Peyer's patch (tissue), 4 donors: ENCODE measurements at places on chromosomes 1 and 21. TPM values are rescaled to one million over a fixed set of nuclear protein-coding genes. Genes with fewer than 3 reads are reported as not detected.

GRCh38 chr1:23984417-23985186 is 4.5 kb upstream of the SRSF10 start:
- no peak for DNase-seq

PTGS2 gene
- total RNA-seq, result 0.88 TPM

DNA sequence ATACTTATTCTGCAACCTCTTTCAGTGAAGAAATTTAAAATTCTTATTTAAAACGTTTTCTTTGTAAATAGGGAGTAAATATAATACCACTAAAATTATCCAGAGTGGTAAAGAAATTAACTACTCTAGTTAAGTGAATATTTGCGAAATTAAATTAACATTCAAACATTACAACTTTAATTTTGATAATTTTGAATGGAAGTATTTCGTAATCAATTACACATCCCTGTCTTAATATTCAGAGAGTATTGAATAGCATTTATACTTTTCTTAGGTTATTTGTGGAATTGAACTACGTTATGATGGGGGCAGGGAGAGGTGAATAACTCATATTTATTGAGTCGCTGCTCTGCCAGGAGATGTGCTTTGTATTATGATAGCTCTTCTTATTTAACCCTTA is 96.3 kb upstream of the KIF26B start:
- DNase-seq, result no peak

DNA sequence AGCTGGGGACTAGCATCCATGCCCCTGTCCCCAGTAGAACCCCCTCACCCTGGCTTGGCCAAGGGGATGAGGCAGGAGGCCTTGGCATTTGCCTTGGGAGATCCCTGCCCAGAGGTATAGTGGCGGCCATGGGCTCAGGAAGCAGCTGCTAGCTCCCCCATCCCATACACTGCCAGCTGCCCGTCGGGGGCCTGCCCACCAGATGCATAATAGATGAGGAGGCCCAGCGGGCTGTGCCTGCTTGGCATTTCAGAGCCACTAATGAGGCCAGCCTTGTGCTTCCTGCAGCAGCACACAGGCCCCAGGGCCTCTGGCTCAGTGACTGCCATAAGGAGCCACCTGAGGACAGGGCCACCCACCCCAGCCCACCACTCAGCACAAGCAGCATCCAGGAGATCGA is 23.6 kb downstream of the RAP1GAP start:
- no peak for DNase-seq

SPRR3 gene
- not detected for total RNA-seq

DNA sequence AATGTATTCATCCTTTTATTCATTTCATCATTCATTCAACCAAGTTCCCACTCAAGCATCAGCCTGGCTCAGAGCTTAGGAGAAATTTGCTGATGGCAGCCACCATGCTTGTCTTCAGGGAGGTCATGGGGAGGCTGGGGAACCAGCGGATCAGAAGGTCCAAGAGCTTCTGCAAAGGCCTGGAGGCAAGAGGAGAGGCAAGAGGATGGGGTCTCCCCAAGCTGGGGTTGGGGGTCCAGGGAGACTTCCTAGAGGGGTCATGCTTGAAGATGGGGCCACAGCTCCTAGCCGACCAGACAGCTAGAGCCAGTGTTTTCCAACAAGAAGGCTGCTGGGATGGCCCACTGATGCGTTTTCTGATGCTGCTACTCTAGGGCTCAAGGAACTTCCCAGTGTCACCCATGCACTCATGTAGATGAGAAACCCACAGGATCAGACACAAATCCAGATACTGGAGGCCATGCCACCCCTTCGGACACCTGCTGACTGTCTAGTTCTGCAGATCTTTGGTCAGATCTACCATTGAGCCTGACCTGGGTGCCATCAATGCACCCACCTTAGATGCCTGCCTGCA is 315.2 kb downstream of the AJAP1 start:
- DNase-seq, result no peak

OLFML3 gene
- 12.0 TPM for total RNA-seq

- DNase-seq, result no peak
Observed at GRCh38 chr1:156581661-156582387, 2.3 kb downstream of the TTC24 start.

GRCh38 chr1:44016041-44016889 is 15.0 kb downstream of the SLC6A9 start:
- no peak for DNase-seq

DNA sequence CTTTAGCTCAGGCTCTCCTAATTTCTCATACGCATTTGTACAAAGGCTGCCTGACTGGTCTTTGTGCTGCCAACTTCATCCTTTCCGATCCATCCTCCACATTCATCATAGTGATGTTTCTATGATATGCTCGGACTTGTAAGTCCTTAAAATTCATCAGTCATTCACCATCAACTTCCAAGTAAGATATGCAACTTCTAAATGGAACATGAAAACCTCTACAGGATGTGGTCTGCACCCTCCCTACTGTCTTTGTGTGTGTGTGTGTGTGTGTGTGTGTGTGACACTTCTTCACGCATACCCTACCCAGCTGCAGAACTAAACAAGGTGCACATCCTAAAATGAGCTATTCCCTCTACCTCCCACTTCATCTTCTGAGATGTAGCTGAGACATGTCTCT is 397.9 kb upstream of the NR5A2 start:
- DNase-seq, result no peak

IFNLR1 gene
- total RNA-seq, result 37.3 TPM

GRCh38 chr1:182317611-182318161 is 73.9 kb downstream of the GLUL start:
- DNase-seq, result no peak

- no peak for DNase-seq
Observed at GRCh38 chr1:153774780-153775457, at the start of gene SLC27A3. SLC27A3 (plus strand) TSS chr1:153775407; CDS start chr1:153775498, 91 bp downstream.

PRDX6 gene
- total RNA-seq, result 94.9 TPM

RGS7 gene
- 1.9 TPM for total RNA-seq

KCNA2 gene
- 0.40 TPM for total RNA-seq
